ENCODE measurements at places on chromosomes 7 and 10.

DNA sequence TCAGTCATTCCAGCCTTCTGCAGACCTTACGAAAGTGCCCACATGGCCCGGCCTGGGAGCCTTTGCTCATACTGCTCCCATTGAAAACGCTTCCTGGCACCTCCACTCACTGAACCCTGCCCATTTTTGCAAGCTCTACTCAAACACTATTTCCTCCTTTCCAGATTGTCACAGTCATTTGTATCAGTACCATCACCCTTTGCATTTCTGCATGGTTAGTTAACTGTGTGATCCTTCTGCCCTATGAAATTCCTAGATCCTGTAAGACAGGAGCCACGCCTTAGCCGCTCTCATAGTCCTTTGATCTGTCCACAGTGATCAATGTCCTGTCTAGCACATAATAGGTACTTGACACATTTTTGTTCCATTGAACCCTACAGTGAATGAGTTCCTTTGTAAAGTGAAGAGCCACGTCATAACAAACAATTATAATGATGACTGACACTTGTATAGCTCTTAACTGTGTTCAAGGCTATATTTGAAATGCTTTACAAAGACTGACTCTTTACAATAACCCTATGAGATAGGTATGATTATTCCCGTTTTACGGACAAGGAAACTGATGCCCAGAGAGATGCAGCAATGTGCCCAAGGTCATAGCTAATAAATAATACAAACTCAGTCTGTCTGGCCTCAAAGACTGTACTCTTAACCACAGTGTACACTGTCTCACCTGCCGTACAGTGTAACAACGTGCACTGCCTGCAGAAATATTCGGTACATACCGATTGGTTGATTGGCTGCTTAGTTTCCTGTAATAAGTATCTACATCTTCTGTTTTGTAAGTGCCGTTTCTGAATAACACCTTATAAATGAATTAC, 16.6 kb upstream of the ITIH2 start:
- no peak for DNase-seq

DNA sequence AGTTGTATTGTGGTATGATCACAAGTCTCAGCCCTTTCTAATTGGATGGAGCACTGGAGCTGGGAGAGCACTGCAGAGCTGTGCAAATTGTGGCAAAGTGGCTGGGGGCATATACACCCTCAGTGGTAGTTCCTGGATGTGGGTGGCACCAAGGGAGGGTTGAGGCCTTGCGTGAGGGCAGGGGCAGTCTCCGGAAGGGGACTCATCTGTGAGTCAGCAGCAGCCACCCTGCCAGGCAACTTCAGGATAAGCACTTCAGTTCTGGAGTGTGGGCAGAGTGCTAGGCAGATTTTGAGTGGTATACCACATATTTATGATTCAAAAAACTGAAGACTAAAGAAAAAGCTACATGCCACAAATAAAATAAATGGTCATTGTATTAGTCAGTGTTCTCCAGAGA, 210.5 kb downstream of the ETV1 start:
- no peak for DNase-seq

DNA sequence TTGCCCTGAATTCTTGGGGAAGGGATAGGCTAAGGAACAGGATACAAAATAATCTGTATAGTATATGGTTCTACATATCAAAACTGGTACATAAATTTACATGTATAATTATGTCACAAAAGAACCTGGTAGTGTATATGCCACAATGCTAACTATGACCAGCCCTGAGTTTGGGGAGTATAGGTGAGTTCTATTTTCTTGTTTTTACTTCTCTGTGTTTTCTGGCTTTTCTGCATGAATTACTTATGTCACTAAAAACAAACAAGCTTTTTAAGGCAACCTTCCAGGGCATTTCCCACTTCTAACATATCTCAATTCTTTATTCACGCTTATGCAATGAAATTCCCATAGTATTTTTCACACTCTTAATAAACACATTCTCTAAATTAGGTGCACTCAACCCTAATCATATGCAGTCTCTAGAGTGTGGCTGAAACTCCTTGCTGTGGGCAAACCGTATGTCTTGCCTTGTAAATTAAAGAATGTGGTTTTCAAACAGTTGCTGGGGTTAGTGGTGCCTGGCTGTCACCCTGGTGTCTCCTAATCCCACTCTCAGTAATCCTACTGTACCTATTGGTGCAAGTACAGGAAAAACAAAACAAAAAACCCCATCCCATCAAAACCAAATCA, 14.0 kb upstream of the INSIG1 start:
- no peak for DNase-seq

- peak; percentile 42 for DNase-seq
Observed at GRCh38 chr10:4652111-4653010, 173.6 kb upstream of the AKR1E2 start.

- no peak for DNase-seq
Observed at GRCh38 chr7:8142477-8142876, 119.5 kb downstream of the ICA1 start.

DNA sequence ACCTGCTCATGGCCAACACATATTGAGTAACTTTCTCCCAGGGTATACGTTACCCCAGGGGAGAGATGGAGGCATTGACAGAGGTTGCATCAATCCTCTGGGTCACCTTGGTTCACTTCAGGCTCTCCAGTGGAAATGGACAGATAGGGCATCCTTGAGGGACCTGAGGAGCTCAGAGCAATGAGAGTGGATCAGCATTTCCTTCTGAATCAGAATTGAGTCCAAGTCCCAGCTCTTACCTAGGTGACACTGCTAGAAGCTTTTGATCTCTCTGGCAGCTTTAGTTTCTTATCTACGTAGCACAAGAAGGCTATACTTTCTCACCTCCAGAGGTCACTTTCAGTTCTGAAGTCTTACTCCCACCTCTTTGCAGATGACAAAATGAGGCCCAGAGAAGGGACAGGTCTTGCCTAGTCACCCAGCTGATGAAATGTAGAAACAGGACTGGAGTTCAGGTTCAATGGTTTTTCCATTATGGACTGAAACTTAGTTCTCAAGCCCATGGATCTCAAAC, 35.2 kb downstream of the PANK1 start:
- no peak for DNase-seq

GRCh38 chr10:118925404-118926071, 104.0 kb upstream of the NANOS1 start:
- no peak for DNase-seq

DNA sequence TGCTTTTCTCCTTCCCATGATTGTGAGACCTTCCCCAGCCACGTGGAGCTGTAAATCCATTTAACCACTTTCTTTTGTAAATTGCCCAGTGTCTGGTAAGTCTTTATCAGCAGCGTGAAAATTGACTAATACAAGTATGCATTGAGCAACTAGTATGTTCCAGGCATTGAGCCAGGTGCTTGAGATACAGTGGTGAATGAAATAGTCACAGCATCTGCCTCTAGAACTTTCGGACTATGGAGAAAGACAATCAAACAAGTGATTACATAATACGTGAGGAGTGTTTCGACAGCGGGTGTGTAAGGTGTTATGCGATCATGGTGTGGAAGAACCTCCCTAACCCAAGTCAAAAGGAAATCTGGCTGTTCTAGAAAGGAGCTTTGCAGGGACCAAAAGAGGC, 21.6 kb upstream of the NUP205 start:
- DNase-seq = no peak

- no peak for DNase-seq
Observed at GRCh38 chr7:41785840-41786239, 83.0 kb upstream of the INHBA start.

- no peak for DNase-seq
Observed at GRCh38 chr7:126361183-126361582, 891.6 kb downstream of the GRM8 start.

- DNase-seq = no peak
Observed at GRCh38 chr7:116390363-116390762, 109.2 kb upstream of the CAV2 start.

DNA sequence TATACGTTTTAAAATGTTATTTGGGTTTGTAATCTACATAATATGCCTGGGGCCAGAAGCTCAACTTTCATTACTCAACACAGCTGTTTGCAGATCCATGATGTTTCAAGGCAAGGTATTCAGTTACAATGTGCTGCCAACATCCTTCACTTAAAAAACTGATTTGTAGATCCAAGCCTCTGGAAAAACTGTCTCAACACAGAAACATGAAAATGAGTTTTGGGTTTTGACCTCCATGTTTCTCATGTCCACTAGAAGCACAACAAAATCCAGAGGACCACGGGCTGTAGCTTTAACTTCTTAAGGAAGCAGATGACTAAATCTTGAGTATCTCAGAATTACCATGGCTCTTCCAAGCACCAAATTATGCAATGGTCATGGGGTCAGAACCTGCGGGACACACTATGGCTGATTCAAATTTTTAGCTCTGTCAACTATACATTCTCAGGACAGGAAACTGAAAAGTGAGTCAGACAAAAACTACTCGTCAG, 247.1 kb upstream of the GRB10 start:
- DNase-seq = no peak

- DNase-seq = no peak
Observed at GRCh38 chr7:93509303-93509702, 65.2 kb downstream of the CALCR start.

DNA sequence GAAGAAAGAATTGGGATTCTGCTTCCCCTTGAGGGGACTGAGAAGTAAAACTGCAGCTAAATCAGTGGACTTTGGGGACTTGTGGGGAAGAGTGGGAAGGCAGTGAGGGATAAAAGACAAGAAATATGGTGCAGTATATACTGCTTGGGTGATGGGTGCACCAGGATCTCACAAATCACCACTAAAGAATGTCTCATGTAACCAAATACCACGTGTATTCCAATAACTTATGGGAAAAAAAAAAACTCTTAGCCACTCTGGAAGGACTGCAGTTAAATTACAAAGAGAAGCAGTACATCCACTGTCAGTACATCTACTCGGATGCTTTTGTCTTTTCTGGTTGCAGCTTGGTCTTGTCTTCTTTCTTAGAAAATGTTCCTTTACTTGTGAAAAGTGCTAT, 27.4 kb upstream of the GOT1 start:
- no peak for DNase-seq

DNA sequence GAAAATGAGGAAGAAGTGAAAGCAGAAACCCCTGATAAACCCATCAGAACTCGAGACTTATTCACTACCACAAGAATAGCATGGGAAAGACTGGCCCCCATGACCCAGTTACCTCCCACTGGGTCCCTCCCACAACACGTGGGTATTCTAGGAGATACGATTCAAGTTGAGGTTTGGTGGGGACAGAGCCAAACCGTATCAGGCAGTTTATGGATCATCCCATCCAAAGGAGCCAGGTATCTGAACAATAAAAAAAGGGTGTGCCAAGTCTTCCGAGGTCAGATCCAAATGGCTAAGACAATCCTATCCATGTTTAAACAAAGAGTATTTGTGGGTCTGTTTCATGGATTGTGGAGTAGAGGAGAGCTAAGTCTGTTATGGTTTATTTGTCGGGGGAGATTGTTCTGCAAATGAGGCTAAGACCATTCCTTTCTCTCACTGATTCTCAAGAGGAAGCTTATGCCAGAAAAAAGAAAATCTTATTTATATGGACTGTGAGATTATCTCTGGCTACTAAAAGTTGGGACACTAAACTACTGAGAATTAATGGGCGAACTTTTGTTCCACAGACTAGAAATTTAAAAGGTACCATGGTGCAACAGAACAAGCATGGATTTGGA, 203.7 kb downstream of the IPMK start:
- no peak for DNase-seq

DNA sequence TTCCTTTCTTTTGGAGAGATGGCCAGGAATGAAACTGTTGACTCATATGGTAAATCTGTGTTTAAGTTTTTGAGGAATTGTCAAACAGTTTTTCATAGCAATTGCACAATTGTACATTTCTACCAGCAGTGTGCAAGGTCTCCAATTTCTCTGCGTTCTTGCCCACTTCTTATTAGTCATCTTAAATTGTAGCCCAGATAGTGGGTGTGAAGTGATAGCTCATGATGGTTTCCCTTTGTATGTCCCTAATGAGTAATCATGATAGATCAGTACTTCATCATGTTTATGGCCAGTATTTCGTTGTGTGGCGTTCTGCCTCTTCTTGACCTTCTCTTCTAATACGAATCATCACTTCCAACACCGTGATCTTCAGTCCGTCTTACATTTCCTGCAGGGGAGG, 136.3 kb downstream of the DOCK1 start:
- DNase-seq = no peak

- no peak for DNase-seq
Observed at GRCh38 chr7:4279216-4279615, 402.9 kb upstream of the FOXK1 start.

DNA sequence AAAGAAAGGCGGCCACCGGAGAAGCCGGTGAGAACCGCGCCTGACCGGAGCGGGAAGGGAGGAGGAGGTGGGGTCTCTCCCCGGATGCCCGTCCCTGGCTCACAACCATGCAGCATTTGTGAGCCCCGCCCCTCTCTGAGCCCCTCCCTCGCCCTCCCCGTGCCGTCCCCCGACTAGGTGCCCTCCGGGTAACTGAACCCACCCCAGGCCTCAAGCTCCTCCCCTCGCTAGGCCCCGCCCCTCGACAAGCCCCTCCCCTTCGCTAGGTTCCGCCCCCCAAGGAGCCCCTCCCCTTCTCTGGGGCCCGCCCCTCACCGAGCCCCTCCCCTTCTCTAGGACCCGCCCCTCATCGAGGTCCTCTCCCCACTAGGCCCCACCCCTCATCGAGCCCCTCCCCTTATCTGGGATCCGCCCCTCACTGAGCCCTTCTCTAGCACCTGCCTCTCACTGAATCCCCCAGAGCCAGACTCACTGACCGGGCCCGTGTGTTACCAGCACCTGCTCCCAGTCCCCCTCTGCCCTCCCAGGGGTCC, 42.2 kb upstream of the HSPB1 start:
- DNase-seq = peak; percentile 41

- no peak for DNase-seq
Observed at GRCh38 chr10:71771821-71772617, 1.3 kb downstream of the VSIR start.

DNA sequence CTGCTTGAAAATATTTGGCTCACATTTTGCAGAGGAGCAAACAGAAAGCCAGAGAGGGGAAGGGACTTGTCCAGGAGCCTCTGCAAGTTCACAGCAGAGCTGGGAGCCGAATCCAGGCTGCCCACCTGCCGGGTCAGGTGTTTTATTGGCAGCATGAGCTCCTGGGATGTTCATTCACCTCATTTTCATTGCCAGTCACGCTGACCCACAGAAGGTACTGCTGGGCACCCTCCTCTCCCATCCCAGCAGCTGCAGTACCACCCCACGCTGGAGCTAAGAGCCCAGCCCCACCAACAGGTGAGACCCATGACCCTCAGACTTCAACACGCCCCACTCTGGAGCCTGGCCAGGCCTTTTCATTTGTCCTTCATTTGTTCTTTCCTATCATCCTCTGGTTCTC, 102.7 kb downstream of the GRID1 start:
- no peak for DNase-seq

Data from activated naive CD4-positive, alpha-beta T cell treated with anti-CD3 and anti-CD28 coated beads, Interleukin-2, amount 50 U/mL, for 72 hours (primary cell).